ENCODE measurements at places on chromosomes 2 and 18.

DNA sequence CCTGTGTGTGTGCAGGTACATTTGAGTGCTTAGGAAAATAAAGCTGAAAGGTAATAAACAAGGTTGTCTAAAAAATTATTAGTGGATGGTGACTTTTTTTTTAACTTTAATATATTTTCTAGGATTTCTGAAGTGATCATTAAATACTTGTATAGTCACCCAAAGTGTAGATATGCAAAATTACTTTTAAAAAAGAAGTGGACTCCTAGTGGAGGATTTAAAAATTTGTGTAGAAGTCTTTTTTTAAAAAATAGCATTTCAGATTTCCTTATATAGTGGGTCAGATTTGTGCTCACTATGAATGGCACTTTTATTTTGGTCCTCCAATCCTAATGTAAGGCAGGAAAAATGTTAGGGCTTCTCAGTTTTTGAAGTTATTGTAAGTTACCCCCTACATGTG is 3.9 kb downstream of the GORASP2 start:
- DNase-seq: no peak
- no peaks in the 10 kb centered on the region for H3K27me3 ChIP-seq
- H3K27ac ChIP-seq: no peak overlapping the region
- H3K36me3 ChIP-seq: peaks cover 9% of the 10 kb centered on the region
- no peak overlapping the region for H3K4me3 ChIP-seq

DNA sequence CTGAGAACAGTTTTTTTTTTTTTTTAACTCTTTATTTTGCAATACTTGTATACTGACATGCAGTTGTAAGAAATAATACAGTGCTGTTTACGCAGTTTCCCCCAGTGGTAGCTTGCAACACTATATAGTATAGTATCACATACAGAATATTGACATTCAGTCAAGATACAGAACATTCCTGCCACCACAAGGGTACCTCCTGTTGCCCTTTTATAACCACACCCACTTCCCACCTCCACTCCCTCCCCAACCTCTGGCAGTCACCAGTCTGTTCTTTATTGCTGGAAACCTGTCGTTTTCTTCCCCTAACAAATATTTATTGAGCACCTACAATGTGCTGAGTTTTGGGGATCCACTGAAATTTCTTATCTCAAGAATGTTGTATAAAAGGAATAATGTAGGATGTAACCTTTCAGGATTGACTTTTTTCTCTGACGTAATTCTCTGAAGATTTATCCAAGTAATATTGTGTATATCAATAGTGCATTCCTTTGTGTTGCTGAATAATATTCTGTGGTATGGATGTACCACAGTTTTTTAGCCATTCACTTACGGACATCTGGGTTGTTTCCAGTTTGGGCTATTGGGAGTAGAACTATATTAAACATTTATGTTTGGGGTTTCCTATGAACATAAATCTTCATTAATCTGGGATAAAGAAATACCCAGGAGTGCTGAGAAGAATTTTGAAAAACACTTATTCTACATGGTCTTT is 51.4 kb upstream of the EML6 start:
- H3K4me3 ChIP-seq: no peak overlapping the region
- H3K4me1 ChIP-seq: peaks cover 79% of the 10 kb centered on the region
- H3K27me3 ChIP-seq: no peaks in the 10 kb centered on the region
- peak overlapping the region; percentile 90 for H3K27ac ChIP-seq
- DNase-seq: no peak
- H3K36me3 ChIP-seq: peaks cover 20% of the 10 kb centered on the region

- H3K4me1 ChIP-seq: no peaks in the 10 kb centered on the region
- no peak overlapping the region for H3K4me3 ChIP-seq
- DNase-seq: no peak
- H3K27me3 ChIP-seq: peaks cover 37% of the 10 kb centered on the region
- no peak overlapping the region for H3K27ac ChIP-seq
Measured at GRCh38 chr2:113032737-113033136, 19.9 kb downstream of the IL36B start.

- no peak overlapping the region for H3K4me3 ChIP-seq
- H3K4me1 ChIP-seq: no peaks in the 10 kb centered on the region
- no peak overlapping the region for H3K27ac ChIP-seq
Measured at GRCh38 chr18:32919799-32920198, 147.0 kb upstream of the KLHL14 start.

GRCh38 chr18:23136326-23137096 is 1.2 kb downstream of the CABLES1 start:
- no peaks in the 10 kb centered on the region for H3K36me3 ChIP-seq
- H3K4me3 ChIP-seq: peak overlapping the region; percentile 68
- DNase-seq: peak; percentile 89
- H3K27ac ChIP-seq: peak overlapping the region; percentile 86
- H3K4me1 ChIP-seq: peaks cover 56% of the 10 kb centered on the region

DNA sequence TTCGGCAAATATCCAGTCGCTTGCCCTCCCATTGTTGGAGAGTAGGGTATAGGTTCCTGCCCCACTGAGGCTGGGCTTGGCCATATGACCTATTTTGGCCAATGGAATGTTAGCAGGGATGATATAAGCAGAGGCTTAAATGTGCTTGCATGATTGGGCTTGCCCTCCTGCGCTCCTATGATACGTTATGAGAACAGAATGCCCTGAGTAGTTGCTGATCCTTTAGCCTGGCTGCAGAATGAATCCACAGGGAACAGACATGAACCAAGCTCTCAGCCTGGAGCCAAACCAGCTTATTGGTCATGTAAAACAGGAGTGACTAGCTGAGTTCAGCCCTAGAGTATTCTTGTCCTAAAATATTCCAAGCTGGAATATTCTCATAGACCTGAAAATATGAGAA is 34.8 kb upstream of the IMP4 start:
- H3K27ac ChIP-seq: no peak overlapping the region
- H3K4me3 ChIP-seq: no peak overlapping the region

- no peak overlapping the region for H3K27ac ChIP-seq
- H3K36me3 ChIP-seq: no peaks in the 10 kb centered on the region
- no peak overlapping the region for H3K4me3 ChIP-seq
- H3K4me1 ChIP-seq: no peaks in the 10 kb centered on the region
- H3K27me3 ChIP-seq: no peaks in the 10 kb centered on the region
Measured at GRCh38 chr2:134109725-134110124, 144.1 kb upstream of the MGAT5 start.

Data from suprapubic skin (tissue), 4 donors.